Activated T-cell treated with anti-CD3 and anti-CD28 coated beads, Interleukin-2, amount 50 U/mL, for 48 hours (primary cell): ENCODE measurements at places on chromosomes 7 and 10.
A peak's percentile ranks its signal among the peaks of the same experiment; 100 is the strongest.

DNA sequence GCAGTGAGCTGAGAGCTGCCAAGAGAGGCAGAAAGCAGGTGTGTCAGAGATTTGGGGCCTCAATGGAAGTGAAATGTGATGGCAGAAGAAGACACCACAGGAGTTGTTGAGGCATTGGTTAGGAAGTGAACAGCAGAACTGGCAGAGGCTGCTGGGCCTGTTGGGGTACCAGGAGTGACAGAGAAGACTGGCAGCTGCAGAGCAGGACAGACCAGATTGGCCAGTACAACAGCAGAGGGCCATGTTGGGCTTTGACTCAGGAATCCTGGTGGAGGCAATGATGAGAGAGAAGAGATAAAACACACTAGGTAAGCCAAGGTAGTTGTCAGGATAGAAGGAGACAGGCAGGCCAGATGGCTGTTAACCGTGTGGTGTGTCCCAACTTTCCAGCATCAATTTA, 19.9 kb upstream of the HERPUD2 start:
- no peak for DNase-seq

DNA sequence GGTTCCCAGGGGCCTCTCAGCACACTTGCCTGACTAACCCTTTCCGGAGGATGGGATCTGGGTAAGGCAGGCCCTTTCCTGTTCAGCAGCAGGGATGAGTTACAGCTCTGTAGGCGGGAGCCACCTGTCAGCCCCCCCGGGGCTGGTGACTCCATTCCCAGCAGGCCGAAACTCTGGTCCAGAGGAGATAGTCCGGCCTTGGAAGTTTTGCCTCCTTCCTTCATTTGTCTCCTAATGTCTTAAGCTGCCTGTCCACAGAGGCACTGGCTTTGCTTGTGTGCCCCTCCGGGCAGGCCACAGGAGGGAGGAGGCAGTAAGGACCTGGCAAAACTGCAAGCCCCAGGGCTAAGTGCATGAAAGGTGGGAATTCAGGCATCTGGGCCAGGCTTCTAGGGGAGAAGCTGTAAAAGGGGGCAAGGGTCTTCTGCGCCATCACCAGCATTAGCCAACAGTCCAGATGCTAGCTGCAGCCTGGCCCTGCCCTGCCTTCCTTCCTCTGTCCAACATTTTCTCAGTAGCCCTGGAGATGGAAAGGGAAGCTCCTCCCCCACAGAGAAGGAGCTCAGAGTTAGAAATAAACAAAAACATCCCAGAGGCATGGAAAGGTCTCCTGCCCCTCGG, 1.2 kb downstream of the ADIRF start:
- DNase-seq: no peak

DNA sequence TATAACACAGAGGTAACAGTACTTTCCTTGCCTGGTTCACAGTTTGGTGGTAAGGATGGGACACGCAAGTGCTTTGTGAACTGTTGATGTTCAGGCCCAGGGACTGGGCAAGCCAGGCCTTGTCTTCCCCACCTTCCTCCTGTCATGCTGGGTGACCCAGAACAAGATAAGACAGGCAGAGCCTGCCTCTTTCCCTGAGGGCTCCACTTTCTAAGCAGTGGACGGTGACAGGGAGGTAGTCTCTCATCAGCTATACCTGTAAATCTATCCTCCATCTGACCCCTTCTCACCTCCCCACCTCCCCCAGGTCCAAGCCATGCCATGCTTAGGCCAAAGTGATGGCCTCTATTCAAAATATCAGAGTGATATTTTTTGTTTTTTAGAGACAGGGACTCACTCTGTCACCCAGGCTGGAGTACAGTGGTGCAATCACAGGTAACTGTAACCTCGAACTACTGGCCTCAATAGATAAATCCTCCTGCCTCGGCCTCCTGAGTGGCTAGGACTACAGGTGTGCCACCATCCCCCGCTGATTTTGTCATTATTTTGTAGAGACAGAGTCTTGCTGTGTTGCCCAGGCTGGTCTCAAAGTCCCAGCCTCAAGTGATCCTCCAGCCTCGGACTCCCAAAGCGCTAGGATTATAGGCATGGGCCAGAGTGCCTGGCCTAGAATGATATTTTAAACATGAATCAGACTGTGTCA, 42.8 kb downstream of the PDLIM1 start:
- no peak for DNase-seq

DNA sequence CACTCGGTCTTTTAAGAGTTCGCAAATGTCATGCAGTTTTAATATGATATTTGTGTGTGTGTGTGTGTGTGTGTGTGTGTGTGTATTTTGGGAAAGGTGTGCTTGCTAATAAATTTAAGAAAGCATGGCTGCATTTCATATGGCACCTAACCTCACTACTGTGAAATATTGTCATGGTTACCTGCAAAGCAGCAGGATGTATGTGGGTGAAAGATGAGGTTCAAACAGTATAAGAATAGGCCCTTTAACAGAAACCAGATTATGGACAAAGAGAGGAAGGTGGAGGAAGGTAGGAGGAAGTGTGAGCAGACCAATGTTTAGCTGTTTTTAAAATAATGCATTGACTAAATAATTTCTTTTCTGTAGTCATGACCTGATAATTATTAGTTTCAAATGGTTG, 73.5 kb upstream of the CACNA2D1 start:
- no peak for DNase-seq

DNA sequence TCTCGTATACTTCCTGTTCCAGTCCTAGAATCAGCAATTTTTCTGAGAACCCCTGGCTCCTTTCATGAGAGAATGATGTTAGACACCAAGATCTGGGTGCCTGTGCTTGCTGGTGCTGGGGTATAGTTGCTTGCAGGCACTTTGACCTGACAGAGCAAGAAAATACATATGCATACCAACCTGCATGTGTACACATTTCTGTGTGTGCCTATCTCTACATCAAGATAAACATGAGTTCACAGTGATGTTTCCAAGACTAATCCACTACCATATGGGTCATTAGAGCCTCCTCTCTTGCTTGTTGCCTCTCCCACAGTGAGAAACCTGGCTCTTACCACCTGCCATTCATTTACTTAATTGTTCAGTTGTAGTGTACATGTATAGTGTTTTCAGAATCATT, 229.1 kb upstream of the IGFBP3 start:
- no peak for DNase-seq

GRCh38 chr10:48655411-48656240, 29.0 kb upstream of the WDFY4 start:
- no peak for DNase-seq

GRCh38 chr7:35492451-35493175, 202.3 kb downstream of the HERPUD2 start:
- DNase-seq: no peak

DNA sequence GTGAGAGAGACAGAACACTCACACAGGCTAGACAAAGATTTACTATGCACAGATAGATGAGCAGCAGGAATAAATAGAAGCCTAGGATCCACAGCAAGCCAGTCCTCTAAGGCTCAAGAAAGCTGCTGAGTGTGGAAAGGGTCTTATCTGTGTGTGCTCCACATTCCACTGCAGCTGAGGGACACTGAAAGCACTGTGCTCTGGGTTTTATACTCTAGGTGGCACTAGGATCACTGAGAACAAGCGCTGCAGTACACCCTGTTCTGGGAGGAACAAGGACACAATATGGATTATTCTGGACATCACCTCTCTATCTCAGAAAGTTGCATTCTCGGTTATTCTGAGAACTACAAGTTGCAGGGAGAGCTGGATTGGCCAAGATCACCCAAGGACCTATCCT, 4.9 kb upstream of the KLHL7 start:
- DNase-seq: no peak

DNA sequence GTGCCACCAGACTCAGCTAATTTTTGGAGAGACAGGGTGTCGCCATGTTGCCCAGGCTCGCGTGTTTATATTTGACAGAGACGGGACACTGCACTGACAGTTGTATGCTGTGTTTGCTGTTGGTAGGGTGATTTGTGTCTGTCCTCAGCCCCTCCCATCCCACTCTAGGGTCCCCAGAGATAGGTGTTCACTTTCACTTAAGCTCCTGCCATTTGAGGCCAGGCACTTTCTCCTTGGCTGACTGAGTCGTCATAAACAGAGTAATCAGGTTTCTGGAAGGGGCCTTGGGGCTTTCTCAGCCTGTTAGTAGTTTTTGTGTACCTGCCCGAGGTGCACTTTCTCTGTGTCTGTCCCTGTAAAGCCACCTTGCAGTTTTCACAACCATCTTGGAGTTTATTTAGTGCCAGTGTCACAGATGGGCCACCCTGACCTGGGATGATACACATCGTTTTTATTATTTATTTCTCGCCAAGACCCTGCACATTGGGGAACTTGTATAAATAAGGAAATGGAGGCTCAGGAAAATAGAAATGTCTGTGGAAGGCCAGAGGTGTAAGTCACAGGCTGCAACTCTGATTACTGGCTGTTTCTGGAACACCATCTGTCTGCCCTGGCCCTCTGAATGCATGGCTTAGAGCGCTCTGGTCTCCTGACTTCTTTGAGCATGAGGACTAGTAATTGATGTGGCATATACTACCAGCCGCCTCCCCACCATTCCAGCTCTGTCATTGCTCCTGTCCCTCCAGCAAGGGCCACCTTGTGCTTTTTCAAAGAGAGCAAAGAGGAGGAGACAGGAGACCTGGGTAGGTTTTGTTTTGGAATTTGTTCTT, 81.9 kb upstream of the PDCD4 start:
- no peak for DNase-seq

DNA sequence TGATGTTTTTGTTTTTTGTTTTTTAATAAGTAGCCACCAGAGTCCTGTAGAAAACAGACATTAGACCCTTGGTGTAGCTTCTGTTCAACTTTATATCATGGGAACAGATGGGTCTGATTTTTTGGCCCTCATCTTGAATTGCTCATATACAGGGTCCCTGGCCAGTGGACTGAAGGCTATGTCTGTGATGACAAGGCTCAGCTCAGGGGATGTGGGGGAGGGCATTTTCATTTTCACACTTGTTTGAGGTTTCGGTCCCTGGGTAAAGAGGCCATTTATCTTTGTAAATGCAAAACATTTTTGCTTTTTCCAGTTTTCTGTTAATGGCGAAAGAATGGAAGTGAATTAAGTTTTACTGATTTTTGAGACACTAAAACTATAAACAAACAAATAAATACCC, 257.6 kb upstream of the PHYHIPL start:
- no peak for DNase-seq

GRCh38 chr10:78263521-78263988, 229.9 kb downstream of the RPS24 start:
- DNase-seq: no peak

GRCh38 chr10:118853916-118854315, 99.1 kb upstream of the CACUL1 start:
- DNase-seq: no peak

DNA sequence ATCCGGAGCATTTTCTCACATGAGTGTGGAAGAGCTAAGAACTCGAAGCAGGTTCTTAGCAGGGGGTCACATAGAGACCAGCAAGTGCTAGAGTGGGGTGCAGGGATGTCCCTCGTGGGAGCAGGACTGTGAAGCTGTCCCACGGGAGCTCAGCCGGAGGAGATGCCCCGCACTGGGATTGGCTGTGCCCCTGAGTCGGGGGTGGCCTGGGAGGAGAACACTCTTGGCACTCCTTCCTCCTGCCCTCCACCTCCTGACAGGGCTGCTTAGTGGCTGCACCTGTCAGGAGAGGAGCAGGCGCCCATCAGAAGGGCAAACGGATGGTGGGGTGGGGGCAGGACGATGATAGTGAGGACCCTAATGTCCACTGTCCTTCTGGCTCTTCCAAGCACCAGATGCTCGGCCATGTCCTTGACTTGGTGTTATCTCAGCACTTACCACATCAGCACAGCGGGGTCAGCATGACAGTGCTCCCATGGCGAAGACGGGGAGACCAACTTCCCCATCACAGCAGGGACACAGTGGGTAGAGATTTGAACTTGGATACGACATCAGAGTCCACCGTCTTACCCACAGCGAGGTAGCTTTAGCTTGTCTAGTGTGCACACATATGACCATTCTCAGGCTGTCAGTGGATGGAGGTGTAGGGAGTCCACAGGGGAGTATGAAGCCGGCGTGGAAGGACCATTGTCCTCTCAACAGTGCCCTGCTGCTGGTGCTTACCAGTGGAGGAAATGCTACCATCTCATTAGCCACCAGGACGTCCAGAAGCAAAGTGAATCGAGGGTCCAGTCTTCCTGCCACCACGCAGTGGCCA, 142.5 kb upstream of the SHH start:
- DNase-seq: no peak

GRCh38 chr7:29878081-29878688, 71.9 kb downstream of the WIPF3 start:
- DNase-seq: no peak

DNA sequence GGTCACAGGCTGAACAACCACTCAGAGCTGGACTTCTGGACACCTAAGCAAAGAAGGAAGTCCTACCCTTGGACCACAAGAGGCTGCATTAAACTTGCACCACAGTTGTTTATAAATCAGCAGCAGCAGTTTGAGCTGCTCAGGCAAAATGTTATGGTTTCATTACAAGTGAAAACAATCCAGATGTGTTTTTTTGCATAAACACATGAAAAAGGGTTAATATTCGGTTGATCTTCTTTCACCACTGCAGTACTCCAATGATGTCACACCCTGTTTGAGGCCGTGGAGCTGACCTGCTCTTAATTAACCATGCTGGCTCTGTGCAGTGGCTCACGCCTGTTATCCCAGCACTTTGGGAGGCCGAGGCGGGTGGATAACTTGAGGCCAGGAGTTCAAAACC, 490.8 kb upstream of the CELF2 start:
- no peak for DNase-seq

GRCh38 chr10:132479024-132479602, 58.5 kb upstream of the INPP5A start:
- DNase-seq: no peak

DNA sequence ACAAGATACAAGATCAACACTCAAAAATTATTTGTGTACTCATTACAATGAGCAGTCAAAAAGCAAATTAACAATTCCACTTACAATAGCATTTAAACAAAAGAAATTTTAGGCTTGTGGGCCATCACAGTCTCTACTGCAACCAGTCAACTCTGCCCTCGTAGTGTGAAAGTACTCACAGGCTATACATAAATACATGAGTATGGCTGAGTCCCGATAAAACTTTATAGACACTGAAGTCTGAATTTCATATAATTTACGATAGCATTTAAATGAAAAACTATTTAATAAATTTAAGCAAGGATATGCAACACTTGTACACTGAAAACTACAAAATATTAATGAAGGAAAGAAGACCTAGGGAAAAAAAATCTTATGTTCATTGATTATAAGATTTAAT, 90.1 kb downstream of the ZNF33B start:
- no peak for DNase-seq

- peak; percentile 37 for DNase-seq
Observed at GRCh38 chr10:944034-944831, 12.7 kb upstream of the LARP4B start.

DNA sequence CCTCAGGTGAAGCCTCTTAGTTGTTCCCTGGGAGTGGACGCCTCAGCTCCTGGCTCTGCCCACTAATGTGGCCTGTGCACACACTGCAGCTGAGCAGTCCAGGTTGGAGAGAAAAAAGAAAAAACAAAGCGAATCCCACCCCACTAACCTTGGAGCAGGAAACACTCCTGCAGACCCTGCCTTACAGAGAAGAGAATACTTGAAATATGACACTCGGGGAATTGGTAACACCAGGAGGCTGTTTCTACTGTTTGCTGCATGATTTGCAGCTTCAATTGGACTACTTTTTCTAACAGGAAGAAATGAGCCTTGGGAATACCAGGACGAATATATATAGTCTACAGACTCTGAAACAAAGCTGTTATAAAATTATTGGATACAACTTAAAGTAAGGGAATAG, 22.2 kb downstream of the CDHR3 start:
- no peak for DNase-seq

GRCh38 chr10:43949351-43949750, 300.7 kb upstream of the ZNF32 start:
- no peak for DNase-seq
